Cardiac atrium fibroblast (primary cell): ENCODE measurements at places on chromosomes 12 and 14. TPM values are rescaled to one million over a fixed set of nuclear protein-coding genes. Genes with fewer than 3 reads are reported as not detected.

The LHX5 gene
- not detected in 2 replicates for total RNA-seq

The RASAL1 gene
- not detected in 2 replicates for total RNA-seq

The CCDC60 gene
- not detected in 2 replicates for total RNA-seq

The C12orf60 gene
- 0.49 and 0.54 TPM in 2 replicates for total RNA-seq

The PPHLN1 gene
- 39.2 and 51.5 TPM in 2 replicates for total RNA-seq

The SERPINA3 gene
- total RNA-seq = 324 and 530 TPM in 2 replicates

The TAOK3 gene
- total RNA-seq = 7.9 and 8.6 TPM in 2 replicates

The POTEG gene
- not detected in 2 replicates for total RNA-seq

The DENR gene
- 26.6 and 28.0 TPM in 2 replicates for total RNA-seq

The PCED1B gene
- total RNA-seq = 0.54 and 1.8 TPM in 2 replicates

The SCNN1A gene
- under 0.01 and 2.6 TPM in 2 replicates for total RNA-seq

The TAC3 gene
- 0.32 TPM in 1 of 2 replicates, not detected in the other for total RNA-seq

The KRT4 gene
- total RNA-seq = not detected in 2 replicates

The PZP gene
- not detected in 2 replicates for total RNA-seq

The SERPINA9 gene
- not detected in 2 replicates for total RNA-seq

The CLEC2B gene
- 9.2 and 12.5 TPM in 2 replicates for total RNA-seq

The RNASE11 gene
- total RNA-seq = not detected in 2 replicates

The C12orf50 gene
- total RNA-seq = not detected in 2 replicates

The CLEC9A gene
- not detected in 2 replicates for total RNA-seq

The ACOT4 gene
- 0.49 and 1.4 TPM in 2 replicates for total RNA-seq

The ART4 gene
- 43.5 and 57.0 TPM in 2 replicates for total RNA-seq

The LIN7A gene
- total RNA-seq = 5.3 and 12.1 TPM in 2 replicates

The ADGRD1 gene
- total RNA-seq = 5.1 and 14.7 TPM in 2 replicates

The ASPG gene
- not detected in 2 replicates for total RNA-seq

The HNRNPA1 gene
- 355 and 603 TPM in 2 replicates for total RNA-seq

The CCDC196 gene
- not detected in 2 replicates for total RNA-seq

The OR11H12 gene
- not detected in 2 replicates for total RNA-seq

The SLC6A13 gene
- total RNA-seq = not detected in 2 replicates

The INSM2 gene
- not detected in 2 replicates for total RNA-seq

The FOXA1 gene
- total RNA-seq = not detected in 2 replicates

The FITM1 gene
- total RNA-seq = 0.32 TPM in 1 of 2 replicates, not detected in the other

The PTHLH gene
- not detected in 2 replicates for total RNA-seq

The MUCL1 gene
- total RNA-seq = not detected in 2 replicates

The NEUROD4 gene
- total RNA-seq = not detected in 2 replicates

The ANGEL1 gene
- total RNA-seq = 10.7 and 13.3 TPM in 2 replicates

The GSG1 gene
- 1.1 and 4.5 TPM in 2 replicates for total RNA-seq

The IFT81 gene
- 3.9 and 6.7 TPM in 2 replicates for total RNA-seq

The FOXN4 gene
- not detected in 2 replicates for total RNA-seq

The ARHGDIB gene
- 75.2 and 129 TPM in 2 replicates for total RNA-seq

The SIX4 gene
- total RNA-seq = 2.2 and 3.9 TPM in 2 replicates

The SCYL2 gene
- total RNA-seq = 20.3 and 36.3 TPM in 2 replicates

The KRT77 gene
- not detected in 2 replicates for total RNA-seq

The MYO1H gene
- total RNA-seq = not detected in 2 replicates

The MSRB3 gene
- total RNA-seq = 32.7 and 42.6 TPM in 2 replicates

The GPR68 gene
- 0.49 and 2.3 TPM in 2 replicates for total RNA-seq

The RHOF gene
- total RNA-seq = 0.97 and 3.1 TPM in 2 replicates

The NANOG gene
- total RNA-seq = not detected in 2 replicates

The RD3L gene
- not detected in 2 replicates for total RNA-seq
